ENCODE measurements at places on chromosomes 1 and 21.

DNA sequence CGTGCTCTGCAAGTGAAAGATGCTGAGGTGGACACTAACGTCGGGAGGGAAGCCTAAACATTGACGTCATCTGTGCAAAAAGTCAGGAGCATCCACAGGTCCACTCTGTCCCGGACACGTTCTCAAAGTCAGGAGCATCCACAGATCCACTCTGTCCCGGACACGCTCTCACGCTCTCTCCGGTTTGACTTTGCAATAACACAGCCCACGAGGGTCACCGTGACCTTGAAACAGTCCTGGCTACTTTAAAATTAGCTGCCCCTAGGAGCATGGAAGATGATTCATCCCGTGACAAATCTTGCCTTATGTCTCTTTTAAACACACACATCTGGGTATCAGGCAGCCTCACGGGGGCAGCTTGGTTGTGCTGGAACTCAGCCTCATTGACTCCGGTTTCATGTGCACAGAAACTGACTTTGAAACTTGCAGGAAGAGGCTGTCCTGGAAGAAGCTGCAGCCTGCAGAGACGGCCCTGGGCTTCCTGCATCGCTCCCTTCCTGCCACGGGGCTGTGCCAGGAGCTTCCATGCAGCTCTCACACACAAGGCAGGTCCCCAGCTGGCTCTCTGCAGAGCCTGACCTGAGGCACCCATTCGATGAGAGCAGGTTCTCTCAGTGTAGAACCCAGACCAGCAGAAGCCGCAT, 18.1 kb upstream of the COL18A1 start:
- DNase-seq, result peak; percentile 23

GRCh38 chr1:12031039-12031980, 12.0 kb downstream of the MIIP start:
- peak; percentile 76 for DNase-seq

GRCh38 chr21:38679534-38679933, 126.2 kb upstream of the ETS2 start:
- no peak for DNase-seq

DNA sequence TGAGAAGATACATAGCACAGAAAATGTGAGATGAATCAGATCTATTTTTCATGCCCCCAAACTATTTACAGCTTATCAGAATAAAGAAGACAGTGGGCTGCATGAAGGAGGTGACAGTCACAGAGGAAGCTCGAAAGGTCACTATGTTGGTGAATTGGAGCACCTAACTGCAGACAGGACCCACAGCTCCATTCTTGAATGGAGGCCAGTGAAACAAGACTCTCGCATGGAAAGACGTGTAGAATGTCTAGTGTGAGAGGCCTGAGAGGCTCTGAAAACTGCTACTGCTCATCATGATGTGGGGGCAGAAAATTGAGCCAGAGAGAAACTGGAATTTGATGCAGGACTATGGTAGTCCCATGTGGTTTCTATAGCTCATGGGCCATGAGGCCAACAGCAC, 60.3 kb upstream of the CCDC190 start:
- no peak for DNase-seq

- DNase-seq, result no peak
These were observed 600.6 kb upstream of the B3GALT2 start for GRCh38 chr1:193787061-193787460.

- no peak for DNase-seq
These were observed 12.7 kb upstream of the CPLANE2 start for GRCh38 chr1:16249596-16250241.

DNA sequence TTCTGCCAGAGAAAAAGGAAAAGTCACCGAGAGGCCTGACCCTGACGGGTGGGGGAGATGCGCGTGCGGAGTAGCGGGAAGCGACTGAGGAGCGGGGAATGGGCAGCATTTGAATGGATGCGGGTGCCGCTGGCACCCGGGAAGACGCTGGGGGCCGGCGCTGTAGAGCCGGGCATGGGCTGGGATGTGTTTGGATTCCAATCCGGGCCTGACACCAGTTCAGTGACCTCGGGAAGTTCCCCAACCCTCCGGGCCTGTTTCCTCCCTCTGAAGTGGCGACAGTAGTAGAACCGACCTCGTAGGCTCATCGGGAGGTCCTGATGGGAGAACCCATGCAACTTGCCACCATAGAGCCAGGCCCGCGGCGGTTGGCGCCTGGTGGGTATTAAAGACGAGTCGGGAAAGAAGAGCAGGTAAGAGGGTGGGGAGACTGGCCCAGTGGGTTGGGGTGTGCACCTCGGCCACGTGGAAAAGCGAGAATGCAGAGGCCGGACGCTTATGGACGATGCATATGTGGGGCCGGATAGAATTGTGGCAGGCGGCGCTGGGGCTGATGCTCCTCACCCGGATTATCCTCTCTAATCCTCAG, 642 bp upstream of the SLC16A1 start:
- DNase-seq, result no peak

DNA sequence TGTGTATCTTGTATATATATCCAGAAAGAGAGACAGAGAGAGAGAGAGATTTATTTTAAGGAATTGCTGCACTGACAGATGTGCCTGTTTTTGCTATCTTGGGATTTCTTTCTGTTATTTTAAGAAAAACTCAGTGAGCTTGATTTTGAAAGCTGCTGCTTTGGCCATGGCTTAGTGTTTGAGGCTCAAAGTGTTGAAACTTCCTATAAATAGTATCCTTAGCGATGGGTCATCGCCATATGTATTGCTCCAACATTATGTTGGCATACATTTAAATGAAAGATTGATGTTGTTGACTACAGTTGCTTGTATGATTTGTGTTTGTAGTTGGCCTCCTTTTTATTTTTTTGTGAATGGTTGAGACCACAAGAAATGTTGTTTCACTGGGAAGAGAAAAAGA, 29.0 kb upstream of the NTPCR start:
- DNase-seq, result no peak

DNA sequence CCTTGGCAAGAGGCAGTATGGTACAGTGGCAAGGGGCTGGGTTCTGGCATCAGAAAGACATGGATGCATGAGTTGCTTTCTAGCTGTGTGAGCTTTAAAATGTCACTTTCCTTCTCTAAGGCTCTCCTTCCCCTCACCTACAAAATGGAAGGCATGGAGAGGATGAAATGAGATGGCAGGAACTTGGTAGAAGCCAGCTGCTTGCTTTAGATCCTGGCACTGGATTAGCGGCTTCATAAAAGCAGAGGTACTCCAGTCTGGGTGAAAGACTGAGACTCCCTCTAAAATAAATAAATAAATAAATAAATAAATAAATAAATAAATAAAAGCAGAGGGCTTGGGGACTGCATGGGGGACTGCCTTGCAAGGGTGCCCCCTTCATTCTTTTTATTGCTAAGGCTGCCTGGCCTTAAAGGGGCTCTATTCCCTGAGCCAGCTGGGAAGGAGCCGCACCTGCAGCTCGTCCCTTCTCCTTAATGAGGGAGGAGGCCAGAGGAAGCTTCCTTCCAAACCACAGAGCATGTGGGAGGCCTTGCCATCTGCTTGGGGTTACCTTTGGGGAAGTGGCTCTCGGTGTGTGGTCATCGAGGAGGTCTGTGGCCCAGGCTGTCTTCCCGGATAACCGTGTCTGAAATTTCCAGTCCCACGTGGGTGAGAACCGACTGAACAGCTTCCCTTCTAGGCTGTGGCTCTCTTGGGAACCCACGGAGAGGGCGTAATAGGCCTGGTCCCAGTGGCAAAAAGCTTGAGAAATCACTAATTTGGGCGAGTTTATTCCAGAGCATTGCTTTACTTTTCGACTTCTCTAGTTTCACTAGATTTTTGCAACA, 2.0 kb upstream of the ATP13A2 start:
- DNase-seq, result no peak

DNA sequence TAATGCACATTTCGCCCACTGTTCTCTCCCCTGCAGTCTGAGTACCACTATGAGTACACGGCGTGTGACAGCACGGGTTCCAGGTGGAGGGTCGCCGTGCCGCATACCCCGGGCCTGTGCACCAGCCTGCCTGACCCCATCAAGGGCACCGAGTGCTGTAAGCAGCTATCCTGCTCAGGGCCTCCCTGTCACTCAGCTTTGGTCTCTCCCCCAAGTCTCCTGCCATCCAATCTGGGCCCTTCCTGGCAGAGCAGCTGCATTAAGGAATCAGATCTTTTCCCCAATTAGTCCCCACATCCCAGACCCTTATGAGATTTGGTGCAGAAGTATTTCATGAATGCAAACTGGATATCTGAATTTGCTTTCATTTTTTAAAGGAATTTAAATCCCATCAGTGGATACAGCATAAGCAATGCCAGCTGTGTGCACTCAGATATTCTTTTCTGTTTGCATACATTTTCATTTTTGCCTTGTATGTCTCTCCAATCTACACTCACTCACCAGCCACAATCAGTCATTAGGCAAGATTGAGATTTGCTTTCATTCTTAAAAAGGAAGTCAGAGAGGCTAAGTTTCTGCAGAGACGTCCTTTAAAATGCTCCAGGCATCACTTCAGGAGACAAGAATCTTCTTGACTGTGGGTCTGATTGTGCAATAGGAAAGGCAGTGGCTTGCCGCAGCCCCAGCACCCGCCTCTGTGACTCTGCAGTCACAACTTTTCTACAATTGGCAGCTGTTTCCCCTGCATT, 48.1 kb downstream of the ELAPOR1 start:
- no peak for DNase-seq

GRCh38 chr1:157233131-157233530, 94.9 kb upstream of the ETV3 start:
- DNase-seq, result no peak

- DNase-seq, result peak; percentile 87
These were observed at the start of gene PLEKHO1 for GRCh38 chr1:150149271-150150132. Gene PLEKHO1 (plus strand): TSS chr1:150149916. CDS start chr1:150150258, 342 bp downstream.

GRCh38 chr1:115654663-115655305, 13.0 kb downstream of the VANGL1 start:
- DNase-seq, result peak; percentile 45

DNA sequence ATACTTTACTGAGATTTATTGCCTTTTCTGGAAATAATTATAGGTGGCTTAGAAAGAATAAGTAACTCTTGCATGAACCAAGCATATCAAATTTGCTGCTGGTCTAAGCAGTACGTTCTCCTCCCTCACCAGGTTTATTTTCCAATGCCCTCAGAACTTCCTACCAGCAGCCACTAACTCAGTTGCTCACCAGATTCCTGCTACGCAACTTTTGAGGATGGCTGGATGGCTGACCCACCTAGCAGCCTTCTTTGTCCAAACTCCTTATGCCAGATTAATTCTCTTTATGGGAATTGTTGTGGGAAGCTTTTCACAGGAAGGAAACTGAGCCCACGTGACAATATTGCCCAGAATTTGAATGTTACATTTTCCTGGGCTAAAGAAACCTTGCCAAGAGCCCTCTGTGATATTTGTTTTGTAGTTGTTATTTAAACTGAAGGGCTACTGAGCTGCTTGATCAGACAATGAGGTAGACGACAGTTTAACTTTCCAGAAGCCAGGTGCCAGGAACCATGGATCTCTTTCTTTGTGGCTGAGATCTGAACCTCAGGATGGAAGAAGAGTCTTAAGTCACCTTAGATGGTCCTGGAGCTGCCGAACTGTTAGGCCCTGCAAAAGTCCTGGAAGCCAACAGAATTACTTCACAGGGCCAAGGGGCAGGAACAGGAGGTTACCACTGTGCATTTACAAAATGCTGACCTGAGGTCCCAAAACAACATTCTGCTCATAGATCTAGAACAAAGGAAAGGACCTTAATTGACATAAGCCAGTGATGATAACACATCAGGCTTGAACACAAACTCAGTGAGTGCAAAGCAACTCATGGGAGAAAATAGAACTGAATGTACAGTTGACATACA, 85.5 kb upstream of the ATP1A1 start:
- DNase-seq, result no peak

DNA sequence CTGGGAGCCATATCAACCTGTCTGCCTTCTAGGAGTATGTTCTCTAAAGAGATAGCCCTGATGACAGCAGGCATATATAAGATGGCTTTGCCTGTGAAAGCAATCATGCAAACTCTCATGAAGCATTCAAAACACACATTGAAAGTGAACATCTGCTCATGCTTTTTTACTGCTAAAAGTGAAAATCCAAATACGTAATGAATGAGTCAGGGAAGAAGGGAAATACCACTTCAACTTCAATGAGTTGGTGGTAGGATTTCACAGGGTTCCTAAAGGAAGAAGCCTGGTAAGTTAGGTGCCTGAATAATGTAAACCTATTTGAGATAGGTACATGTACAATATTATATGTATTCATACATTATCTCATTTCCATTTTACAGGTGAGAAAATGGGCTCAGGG, 50.5 kb upstream of the SLFNL1 start:
- no peak for DNase-seq

- DNase-seq, result no peak
These were observed 869.9 kb downstream of the MRPL39 start for GRCh38 chr21:24737296-24737850.

- no peak for DNase-seq
These were observed 112.8 kb downstream of the KCND3 start for GRCh38 chr1:111876631-111877030.

GRCh38 chr1:113018911-113019310, 54.1 kb upstream of the LRIG2 start:
- DNase-seq, result no peak

DNA sequence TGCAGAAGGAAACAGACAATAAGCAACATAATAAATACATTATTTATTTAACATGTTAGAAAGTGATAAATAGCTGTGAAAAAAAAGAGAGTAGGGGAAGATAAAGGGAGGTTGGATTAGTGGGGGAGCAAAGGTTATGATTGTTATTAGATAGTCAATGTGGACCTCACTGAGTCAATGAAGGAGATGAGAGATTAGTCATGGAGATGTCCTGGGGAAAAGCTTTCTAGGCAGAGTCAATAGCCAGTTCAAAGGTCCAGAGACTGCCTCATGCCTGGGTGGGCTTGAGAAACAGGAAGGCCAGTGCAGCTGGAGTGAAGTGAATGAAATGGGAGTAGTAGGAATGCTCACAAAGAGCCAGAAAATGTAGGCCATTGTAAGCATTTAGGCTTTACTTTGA, 187.1 kb upstream of the CACYBP start:
- no peak for DNase-seq

- no peak for DNase-seq
These were observed 12.7 kb upstream of the ZMYM6 start for GRCh38 chr1:35044431-35044830.

DNA sequence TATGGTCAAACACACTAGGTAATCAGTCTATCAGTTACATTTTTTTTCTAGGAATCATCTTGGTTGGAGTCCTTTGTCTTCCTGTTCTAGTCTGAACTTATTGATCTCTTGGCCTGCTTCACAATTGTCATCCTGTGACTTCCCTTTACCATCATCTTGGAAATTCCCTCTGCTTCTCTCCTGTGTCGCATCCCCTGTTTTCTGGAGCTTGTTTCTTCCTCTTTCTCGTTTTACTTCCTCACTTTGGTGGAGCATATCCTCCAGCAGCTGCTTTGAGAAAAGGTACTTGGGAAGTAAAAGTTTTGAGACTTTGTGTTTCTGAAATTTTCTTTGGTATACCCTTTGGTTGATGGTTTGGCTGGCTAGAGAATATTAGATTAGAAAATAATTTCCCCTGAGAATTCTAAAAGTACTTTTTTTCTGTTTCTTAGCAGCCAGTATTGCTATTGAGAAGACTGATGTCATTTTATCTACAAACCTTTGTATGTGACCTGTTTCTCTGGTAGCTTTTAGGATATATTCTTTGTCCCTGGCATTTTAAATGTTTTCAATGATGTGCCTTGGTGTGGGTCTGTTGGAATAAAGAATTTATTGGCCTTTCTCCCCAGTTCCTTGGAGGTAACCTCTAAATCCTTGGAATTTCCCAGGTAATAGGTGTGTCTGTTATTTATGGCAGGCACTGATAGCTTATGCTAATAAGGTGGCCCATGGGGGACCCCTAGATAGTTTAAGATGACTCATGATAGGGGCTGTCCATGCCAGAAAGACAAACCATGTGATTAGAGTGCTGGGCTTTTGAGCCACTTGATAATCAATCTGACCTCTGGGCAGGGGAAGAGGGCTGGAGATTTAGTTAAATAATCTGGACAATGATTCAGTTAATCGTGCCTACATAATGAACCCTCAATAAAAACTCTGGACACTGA, 6.1 kb upstream of the MYCL start:
- DNase-seq, result no peak

Measured in iPS-NIHi11 (cell line).